ENCODE measurements at places on chromosomes 2 and 18.

- DNase-seq = no peak
Measured at GRCh38 chr18:59379772-59380522, 20.9 kb upstream of the LMAN1 start.

GRCh38 chr18:48828691-48829442 is 121.9 kb downstream of the SMAD7 start:
- DNase-seq = no peak

DNA sequence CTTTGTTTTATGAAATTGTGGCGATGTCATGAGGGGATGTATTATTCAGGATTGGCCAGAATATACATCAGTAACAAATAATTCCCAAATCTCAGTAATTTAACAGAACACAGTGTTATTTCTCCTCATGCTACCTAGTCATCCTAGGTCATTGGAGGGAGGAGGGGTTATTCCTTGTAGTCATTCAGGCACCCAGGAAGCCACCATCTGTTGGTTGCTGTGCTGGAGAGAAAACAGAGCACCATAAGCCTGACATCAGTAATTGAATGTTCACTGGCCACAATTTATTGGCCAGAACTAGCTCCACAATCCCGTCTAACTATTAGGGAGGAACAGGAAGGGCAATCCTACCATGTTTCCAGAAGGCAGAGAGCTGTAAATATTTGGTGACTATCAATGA is 303.5 kb upstream of the CELF4 start:
- no peak for DNase-seq

DNA sequence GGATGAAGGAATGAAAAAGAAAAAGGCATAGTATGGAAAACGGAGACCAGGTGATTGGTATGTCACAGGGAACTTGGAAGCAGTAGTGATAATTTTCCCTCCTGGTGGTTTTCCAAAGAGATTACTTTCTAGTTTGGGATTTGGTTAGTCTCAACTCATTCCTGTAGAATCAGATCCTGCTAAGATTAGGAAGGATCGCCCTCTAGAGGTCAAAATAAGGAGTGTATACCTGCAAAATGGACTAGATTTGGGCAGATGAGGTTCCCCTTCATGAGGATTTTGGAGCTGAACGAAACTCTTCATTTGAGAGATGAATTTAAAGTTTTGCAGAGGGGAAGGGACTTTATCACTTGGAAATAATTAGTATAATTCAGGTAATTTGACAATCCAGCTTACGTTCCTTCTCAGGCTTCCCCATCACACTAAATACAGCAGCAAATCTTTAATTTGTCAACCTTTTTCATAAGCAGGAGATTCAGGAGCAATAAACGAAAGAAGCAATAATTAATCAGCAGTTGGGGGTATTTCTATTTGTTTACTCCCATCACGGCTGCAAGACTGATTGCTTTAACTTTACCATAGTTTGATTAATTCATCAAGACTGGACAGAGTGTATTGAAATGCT is 65.2 kb downstream of the CCDC195 start:
- DNase-seq = no peak

DNA sequence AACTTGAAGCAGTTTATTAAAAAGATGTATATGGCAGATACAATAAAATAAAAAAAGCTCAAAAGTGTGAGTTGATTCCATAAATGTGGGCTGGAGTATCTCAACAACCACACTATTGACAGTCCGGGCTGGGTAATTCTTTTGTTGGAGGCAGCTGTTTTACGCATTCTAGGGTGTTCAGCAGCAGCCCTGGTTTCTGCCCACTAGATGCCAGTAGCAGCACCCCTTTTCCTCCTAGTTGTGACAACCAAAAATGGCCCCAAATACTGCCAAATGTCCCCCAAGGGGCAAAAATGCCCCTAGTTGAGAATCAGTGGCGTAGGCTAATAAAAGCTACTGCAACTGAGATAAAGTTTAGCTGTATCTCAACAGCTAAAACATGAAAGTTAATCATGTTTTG is 44.8 kb downstream of the CHMP3 start:
- DNase-seq = peak; percentile 6

DNA sequence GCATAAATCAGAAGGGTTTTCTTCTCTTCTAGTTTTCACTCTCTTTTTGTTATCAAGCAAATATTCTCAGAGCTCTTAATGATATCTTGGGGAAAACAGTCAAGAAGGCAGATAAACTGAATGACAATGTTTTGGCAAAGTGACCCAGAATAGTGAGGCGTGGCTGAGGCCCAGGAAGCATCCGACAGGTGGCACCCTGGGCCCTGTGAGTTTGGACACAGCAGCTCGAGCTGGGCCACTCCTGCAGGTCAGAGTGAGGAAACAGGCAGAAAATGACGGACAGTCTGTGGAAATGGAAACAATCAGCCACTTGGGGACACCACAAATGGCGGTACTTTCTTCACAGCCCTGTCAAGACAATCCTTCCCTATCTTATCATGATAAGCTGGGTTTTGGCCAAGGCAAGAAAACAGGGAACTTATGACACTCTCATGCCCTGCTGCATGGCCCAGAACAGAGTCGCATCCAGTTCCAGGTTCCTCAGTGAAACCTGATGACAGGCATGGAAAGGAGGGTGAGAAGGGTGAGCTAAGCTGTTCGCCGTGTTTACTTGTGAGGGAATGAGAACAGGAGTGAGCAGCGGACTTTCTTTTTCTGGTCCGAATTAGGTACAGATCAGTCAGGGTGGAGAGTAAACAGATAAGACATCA is 32.1 kb downstream of the MRPL44 start:
- DNase-seq = no peak

- DNase-seq = no peak
Measured at GRCh38 chr2:189074506-189074905, 100.3 kb downstream of the COL3A1 start.

GRCh38 chr2:113175736-113176695 is 2.2 kb downstream of the PSD4 start:
- no peak for DNase-seq

GRCh38 chr2:120677221-120677620 is 58.4 kb upstream of the GLI2 start:
- no peak for DNase-seq

DNA sequence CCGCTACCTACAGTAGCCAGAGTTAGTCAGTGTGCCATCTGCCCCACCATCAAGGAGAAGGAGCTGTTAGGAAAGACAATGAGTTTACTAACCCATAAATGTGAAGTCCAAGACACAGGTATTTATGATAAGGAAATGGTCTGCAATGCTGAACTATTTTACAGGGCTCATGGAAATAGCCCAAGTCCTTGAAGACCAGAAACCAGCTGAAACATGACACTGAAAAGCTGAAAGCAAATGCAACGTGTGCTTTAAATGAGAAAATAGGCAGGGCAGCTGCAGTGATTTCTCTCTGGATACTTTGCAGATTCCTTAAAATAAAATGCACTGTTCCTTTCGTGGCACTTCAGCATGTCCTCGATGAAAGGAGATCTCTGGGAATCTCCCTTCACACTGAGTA is 256.4 kb upstream of the TCF4 start:
- no peak for DNase-seq

DNA sequence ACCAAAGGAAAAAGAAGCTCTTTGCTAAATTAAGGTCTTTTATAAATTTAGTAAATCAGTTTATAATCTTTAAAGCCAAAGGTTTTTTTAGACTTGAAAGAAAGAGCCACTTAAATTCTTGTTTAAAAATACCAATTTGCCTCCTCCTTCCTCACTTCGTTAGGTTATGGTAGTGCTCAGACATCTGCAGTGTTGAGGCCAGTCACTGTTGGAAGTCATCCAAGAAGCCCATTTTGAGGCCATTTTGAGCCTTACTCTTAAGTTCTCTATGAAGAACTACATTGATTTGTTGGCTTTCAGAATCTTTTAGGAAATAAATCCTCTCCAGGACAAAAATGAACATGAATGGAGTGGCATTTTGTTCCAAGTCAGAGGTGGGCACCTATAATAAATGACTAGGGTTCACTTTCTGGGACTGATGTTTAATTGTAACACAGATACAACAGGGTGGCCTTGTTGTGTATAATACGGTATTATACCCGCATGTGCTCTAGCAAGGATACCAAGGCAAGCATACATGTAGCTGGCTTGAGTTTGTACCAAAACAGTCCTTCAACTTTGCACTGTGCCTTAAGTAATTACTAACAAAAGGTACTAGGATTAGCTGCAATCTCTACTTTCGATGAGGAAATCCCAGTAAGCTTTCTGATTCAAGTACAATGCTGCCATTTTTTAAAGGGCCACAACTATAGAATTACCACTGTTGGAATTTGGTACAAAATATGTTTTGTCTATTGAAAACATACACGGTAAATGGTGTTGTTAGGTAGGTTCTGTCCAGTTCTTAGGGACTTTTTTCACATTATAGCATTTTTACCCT is 22.8 kb downstream of the SLC66A3 start:
- DNase-seq = no peak

DNA sequence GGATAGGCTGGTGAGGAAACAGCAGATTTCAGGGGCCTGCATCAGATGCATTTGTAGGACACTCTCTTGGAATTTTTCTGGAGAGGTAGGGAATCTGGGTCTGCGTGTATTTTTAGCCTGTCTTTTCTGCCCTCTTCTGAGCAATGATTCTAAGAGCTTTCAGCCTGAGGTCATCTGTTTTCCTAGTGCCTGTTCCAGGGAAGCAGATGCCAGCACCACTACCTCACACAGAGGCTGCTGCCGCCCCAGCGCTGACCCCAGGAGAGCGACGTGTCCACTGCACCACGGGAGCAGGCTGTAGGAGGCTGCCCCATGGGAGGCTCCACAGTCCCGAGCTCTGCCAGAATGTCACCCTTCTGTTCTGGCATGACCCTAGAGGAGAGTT is 316.5 kb downstream of the CYP26B1 start:
- no peak for DNase-seq

DNA sequence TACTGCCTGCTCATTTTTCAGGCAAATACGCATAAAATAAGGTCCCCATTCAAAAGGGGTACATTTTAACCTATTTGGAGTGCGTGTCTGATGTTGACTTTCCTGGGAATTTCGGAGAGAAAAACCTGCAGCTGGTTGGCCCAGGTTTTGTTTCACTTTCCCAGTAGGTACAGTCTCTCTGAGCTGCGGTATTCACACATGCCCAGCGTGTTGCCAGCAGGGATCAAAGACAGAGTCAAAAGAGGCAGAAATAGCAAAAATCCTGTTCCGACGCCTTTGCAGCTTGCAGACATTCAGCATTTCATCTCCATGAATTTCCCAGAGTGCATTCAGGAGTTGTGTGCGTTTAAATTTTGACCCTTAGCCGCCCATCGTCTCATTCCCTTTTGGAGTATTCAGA is 855.4 kb upstream of the CELF4 start:
- no peak for DNase-seq

DNA sequence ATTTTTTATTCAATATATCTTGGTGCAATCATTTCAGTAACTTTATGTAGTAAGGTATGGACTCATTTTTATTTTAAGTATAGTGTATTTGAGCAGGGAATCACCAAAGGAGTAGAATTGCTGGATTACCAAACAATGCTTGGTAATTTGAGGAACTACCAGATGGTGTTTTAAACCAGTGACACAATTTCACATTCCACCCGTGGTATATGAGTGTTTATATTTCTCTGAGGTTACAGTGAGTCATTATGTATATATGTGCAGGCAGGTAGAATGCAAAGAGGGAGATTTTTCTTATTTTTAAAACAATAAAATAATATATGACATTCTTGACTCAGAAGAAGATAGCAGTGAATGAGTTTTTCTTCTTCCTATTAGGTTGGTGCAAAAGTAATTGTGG is 596.9 kb downstream of the DCC start:
- no peak for DNase-seq

- DNase-seq = no peak
Measured at GRCh38 chr18:498931-499775, 1.3 kb downstream of the COLEC12 start.

- DNase-seq = no peak
Measured at GRCh38 chr2:33246432-33246831, 230.0 kb upstream of the RASGRP3 start.

- DNase-seq = no peak
Measured at GRCh38 chr2:197167608-197168314, 142.8 kb downstream of the ANKRD44 start.

DNA sequence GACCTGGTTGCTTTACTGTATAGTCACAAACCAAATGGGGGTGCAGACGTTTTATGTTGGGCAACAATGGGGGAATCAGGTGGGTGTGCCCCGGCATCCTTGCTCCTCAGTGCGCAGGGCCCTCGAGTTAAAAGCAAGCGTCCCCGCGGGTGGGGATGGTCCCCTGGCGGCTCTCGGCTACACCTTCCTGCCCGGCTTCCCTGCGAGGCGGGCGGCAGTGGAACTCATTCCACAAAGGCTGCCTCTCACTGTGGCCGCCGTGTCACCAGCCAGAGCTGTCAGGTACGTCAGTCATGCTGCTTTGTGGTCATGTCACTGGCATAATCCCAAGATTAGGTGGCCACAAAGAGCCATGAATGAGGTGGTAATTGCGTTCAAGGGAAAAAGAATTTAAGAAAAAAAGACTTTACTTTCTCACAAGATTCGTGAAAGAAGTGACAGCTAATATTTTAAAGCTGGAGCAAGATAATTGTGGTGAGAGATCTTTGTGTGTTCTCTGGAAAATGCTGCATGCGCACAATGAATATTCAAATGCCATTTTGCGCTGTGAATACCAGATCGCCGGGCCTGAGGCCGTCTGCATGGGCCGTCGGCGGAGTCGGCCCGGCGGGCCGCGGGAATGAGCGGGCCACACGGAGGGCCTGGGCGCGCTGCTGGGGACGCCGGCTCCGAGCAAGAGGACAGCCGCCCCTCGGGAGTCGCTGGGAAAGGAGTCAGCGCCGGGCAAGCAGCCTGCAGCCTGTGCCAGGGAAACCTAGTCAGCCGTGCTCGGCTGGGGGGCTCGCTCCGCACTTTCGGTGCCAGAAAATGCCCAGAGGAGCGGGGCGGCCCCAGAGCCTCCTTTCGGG is 82.3 kb upstream of the LDLRAD4 start:
- peak; percentile 59 for DNase-seq

- DNase-seq = no peak
Measured at GRCh38 chr18:36316246-36316645, 18.7 kb downstream of the FHOD3 start.

- DNase-seq = no peak
Measured at GRCh38 chr2:109372614-109373013, 241.2 kb downstream of the SEPTIN10 start.

DNA sequence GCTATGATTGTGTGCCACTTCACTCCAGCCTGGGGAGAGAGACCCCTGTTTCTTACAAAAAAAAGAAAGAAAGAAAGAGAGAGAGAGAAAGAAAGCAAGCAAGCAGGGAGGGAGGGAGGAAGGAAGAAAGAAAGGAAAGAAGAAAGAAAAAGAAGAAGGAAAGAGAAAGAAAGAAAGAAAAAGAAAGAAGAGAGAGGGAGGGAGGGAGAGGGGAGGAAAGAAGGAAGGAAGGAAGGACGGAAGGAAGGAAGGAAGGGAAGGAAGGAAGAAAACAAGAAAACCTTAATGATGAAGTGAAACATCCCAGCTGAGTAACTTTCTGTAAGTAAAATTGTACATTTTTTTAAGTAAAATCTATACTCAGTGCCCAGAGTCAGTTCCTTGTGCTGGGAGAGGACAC is 75.5 kb upstream of the GLS start:
- DNase-seq = no peak

GRCh38 chr2:186950694-186951093 is 101.7 kb upstream of the ZSWIM2 start:
- DNase-seq = no peak
